Glomerular endothelial cell (primary cell): ENCODE measurements at places on chromosomes 4 and X. TPM values are rescaled to one million over a fixed set of nuclear protein-coding genes. Genes with fewer than 3 reads are reported as not detected.

Gene MAOB
- total RNA-seq, result 0.12 and 0.19 TPM in 2 replicates

Gene SMAD1
- 202 and 264 TPM in 2 replicates for total RNA-seq

Gene ADGRL3
- total RNA-seq, result 1.1 and 1.2 TPM in 2 replicates

Gene PGAM4
- total RNA-seq, result 1.1 TPM in 1 of 2 replicates, not detected in the other

Gene BEND2
- total RNA-seq, result not detected in 2 replicates

Gene CFI
- 45.9 and 61.9 TPM in 2 replicates for total RNA-seq

Gene MXRA5
- 0.44 and 0.93 TPM in 2 replicates for total RNA-seq

Gene TEX13B
- 0.47 TPM in 1 of 2 replicates, not detected in the other for total RNA-seq

Gene DSPP
- not detected in 2 replicates for total RNA-seq

Gene FRAS1
- total RNA-seq, result 7.2 and 23.1 TPM in 2 replicates

Gene ARMCX2
- total RNA-seq, result 40.2 and 56.6 TPM in 2 replicates

Gene CLGN
- 1.2 and 7.6 TPM in 2 replicates for total RNA-seq

Gene PRRG1
- 38.4 and 54.9 TPM in 2 replicates for total RNA-seq

Gene MAB21L2
- 0.24 and 0.70 TPM in 2 replicates for total RNA-seq

Gene PRDM5
- total RNA-seq, result 2.5 and 6.9 TPM in 2 replicates

Gene PLP1
- total RNA-seq, result not detected in 2 replicates

Gene DDIT4L
- total RNA-seq, result 0.58 and 6.9 TPM in 2 replicates

Gene GLUD2
- total RNA-seq, result 1.6 and 1.7 TPM in 2 replicates

Gene S100G
- total RNA-seq, result not detected in 2 replicates

Gene TMEM128
- 11.1 and 22.5 TPM in 2 replicates for total RNA-seq

Gene FAAH2
- total RNA-seq, result 0.15 TPM in 1 of 2 replicates, not detected in the other

Gene PAGE2
- not detected in 2 replicates for total RNA-seq

Gene ZDHHC9
- 42.5 TPM in 2 replicates for total RNA-seq

Gene USP51
- total RNA-seq, result 0.92 and 0.93 TPM in 2 replicates

Gene DGKK
- total RNA-seq, result not detected in 2 replicates

Gene SPANXB1
- total RNA-seq, result not detected in 2 replicates

Gene CSAG1
- not detected in 2 replicates for total RNA-seq

Gene VCX2
- not detected in 2 replicates for total RNA-seq

Gene HTT
- 86.8 and 124 TPM in 2 replicates for total RNA-seq

Gene ADAM29
- total RNA-seq, result not detected in 2 replicates
